Stimulated activated CD4-positive, alpha-beta T cell treated with anti-CD3 and anti-CD28 coated beads, Interleukin-15, amount 100 ng/mL, for 1 hour (primary cell): ENCODE measurements at places on chromosomes 5 and 9.

DNA sequence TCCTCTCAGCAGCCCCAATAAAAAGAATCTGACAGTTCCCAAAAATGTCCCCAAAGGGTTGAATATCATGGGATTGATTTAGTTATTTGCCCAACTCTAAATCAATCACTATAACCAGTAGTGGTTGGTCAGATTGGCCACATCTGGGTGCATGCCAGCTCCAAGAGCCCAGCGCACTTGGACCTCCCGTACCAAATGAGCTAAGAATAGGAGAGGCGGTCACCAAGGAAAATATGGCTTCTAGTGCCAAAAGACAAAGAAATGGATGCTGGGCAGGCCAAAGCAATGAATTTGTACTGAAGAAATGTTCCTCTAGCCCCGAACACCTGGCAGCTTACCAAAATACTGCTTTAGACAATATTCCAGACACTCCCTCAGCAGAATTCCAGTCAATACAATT, 80.3 kb downstream of the RCL1 start:
- DNase-seq = no peak

GRCh38 chr9:68914751-68915150, 99.2 kb downstream of the PRKACG start:
- no peak for DNase-seq

DNA sequence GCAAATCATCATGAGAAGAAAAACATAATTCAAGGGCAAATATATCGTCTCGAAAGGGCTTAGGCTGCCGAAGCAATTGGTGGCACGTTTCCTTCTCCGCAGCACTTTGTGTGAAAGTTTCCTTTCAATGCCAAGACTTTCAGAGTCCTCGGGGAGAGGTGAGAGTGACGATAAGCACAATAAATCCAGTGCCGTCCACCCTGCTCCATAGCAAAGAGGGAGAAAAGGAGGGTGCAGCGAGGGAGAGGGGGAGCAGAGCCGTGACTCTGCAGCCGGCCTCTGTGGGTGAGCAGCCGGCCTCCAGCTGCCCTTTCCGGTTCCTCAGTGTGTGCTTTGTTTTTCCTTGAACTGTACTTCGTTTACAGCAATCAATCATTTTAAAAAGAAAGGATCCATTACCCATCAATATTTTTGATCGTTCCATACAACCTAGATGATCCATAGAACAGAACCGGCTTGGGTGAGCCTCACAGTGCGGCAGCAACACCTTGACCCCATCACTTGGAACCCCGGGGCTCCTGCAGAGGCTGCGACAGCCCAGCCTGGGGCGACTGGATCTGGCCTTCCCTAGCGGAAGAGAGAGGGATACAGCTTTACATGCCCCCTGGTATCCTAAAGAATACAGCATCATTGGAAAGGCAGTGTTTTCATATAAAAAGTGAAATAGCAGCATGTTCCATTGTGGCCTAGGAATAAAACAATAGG, 247.0 kb upstream of the IRX4 start:
- DNase-seq = no peak

GRCh38 chr5:110088676-110089436, 399.1 kb downstream of the MAN2A1 start:
- DNase-seq = no peak

- no peak for DNase-seq
Observed at GRCh38 chr5:157198277-157198986, 17.8 kb downstream of the ITK start.
